Panc1 (cell line): ENCODE measurements at places on chromosomes 6 and 20. TPM values are rescaled to one million over a fixed set of nuclear protein-coding genes. Genes with fewer than 3 reads are reported as not detected.

The TNNC2 gene
- total RNA-seq: 0.26 TPM

The GPX6 gene
- not detected for total RNA-seq

The TRAPPC3L gene
- total RNA-seq: not detected

The RIPPLY2 gene
- 6.5 TPM for total RNA-seq

The ECT2L gene
- total RNA-seq: not detected

The HEY2 gene
- total RNA-seq: not detected

The PTCHD4 gene
- not detected for total RNA-seq
